Fibroblast of lung (primary cell): ENCODE measurements at places on chromosomes 13 and 19. TPM values are rescaled to one million over a fixed set of nuclear protein-coding genes. Genes with fewer than 3 reads are reported as not detected.

Gene HIPK4
- total RNA-seq, result 0.17 and 0.26 TPM in 2 replicates

Gene KLF1
- total RNA-seq, result under 0.01 TPM in 1 of 2 replicates, not detected in the other

Gene TMEM255B
- 0.26 and 10.4 TPM in 2 replicates for total RNA-seq

Gene SHISA2
- under 0.01 TPM in 2 replicates for total RNA-seq

Gene CGB7
- under 0.01 TPM in 2 replicates for total RNA-seq

Gene EBPL
- total RNA-seq, result 90.3 and 93.7 TPM in 2 replicates

Gene CEACAM3
- total RNA-seq, result not detected in 2 replicates

Gene ZNF600
- total RNA-seq, result 2.6 and 5.0 TPM in 2 replicates

Gene CEACAM7
- total RNA-seq, result not detected in 2 replicates

Gene THSD8
- total RNA-seq, result 0.51 TPM in 1 of 2 replicates, not detected in the other

Gene CLDN10
- total RNA-seq, result not detected in 2 replicates

Gene TBXA2R
- 0.77 and 1.8 TPM in 2 replicates for total RNA-seq

Gene NMRK2
- total RNA-seq, result not detected in 2 replicates

Gene RNF225
- total RNA-seq, result under 0.01 TPM in 1 of 2 replicates, not detected in the other

Gene KLK4
- total RNA-seq, result not detected in 2 replicates

Gene C13orf42
- total RNA-seq, result not detected in 2 replicates

Gene ZNF560
- 3.3 and 7.3 TPM in 2 replicates for total RNA-seq

Gene GSX1
- total RNA-seq, result not detected in 2 replicates

Gene DYRK1B
- total RNA-seq, result 8.5 and 12.2 TPM in 2 replicates

Gene RFXAP
- 1.0 and 1.8 TPM in 2 replicates for total RNA-seq

Gene RGS9BP
- 0.51 and 0.66 TPM in 2 replicates for total RNA-seq

Gene SMIM24
- total RNA-seq, result not detected in 2 replicates
